ENCODE measurements at places on chromosomes 1 and 21. TPM values are rescaled to one million over a fixed set of nuclear protein-coding genes. Genes with fewer than 3 reads are reported as not detected.

GRCh38 chr1:195141294-195141693, 1466.9 kb downstream of the KCNT2 start:
- no peak overlapping the region for H3K4me3 ChIP-seq
- DNase-seq: no peak
- no peaks in the 10 kb centered on the region for H3K4me1 ChIP-seq
- H3K36me3 ChIP-seq: no peaks in the 10 kb centered on the region
- no peaks in the 10 kb centered on the region for H3K27me3 ChIP-seq

DNA sequence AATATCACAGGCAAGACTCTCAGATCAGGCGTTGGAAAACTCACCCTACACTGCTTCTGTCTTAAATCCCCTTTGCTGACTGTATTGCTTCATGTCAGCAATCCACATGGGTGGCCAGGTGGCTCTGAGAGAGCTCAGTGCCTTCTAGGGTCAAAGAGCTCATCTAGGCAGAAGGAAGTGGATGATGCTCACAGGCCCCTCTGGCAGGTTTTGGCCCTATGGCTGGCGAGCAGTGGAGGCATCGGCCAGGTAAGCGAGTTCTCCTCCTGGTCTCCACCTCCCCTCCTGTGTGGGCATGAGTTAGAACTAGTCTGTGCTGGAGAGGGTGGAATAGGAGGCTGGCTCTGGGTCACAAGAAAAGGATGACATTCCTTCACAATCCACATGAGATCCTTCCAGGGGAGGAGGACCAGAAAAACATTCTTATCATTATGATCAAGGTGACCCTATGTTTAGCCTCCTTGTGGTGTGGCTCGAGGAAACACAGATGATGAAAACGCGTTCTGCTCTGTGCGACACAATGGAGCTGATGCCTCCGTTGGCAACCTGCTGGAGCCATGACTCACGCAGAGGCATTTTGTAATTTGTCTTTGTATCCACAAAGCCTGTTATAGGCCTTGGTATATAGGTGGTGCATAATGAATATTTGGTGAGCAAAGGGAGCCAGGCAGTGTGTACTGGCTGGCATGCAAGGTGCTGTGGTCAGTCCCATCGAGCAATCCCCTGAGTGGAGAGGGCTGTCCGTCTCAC, 264.6 kb upstream of the RAB4A start:
- no peaks in the 10 kb centered on the region for H3K4me1 ChIP-seq
- no peaks in the 10 kb centered on the region for H3K36me3 ChIP-seq
- no peak overlapping the region for H3K4me3 ChIP-seq
- no peaks in the 10 kb centered on the region for H3K27me3 ChIP-seq

DNA sequence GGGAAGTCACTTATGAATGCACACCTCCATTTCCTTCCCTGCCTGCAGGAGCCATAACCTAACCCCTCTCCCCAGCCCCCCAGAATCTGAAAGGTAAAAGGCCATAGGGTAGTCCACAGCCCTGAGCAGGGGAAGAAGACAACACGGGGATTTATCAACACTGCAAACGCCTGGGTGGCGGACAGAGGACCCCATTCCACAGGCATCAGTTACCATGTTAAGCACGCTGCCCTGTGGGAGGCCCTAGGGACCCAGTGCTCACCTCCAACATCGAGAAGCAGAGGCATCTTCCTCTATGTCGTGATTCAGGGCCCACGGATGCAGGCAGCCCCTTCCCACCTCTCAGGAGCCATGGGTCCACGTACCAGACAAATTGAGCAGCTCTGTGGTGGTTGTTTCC, 523.8 kb downstream of the MATN1 start:
- H3K4me3 ChIP-seq: no peak overlapping the region
- H3K4me1 ChIP-seq: no peaks in the 10 kb centered on the region
- H3K27me3 ChIP-seq: no peaks in the 10 kb centered on the region
- no peak for DNase-seq

DNA sequence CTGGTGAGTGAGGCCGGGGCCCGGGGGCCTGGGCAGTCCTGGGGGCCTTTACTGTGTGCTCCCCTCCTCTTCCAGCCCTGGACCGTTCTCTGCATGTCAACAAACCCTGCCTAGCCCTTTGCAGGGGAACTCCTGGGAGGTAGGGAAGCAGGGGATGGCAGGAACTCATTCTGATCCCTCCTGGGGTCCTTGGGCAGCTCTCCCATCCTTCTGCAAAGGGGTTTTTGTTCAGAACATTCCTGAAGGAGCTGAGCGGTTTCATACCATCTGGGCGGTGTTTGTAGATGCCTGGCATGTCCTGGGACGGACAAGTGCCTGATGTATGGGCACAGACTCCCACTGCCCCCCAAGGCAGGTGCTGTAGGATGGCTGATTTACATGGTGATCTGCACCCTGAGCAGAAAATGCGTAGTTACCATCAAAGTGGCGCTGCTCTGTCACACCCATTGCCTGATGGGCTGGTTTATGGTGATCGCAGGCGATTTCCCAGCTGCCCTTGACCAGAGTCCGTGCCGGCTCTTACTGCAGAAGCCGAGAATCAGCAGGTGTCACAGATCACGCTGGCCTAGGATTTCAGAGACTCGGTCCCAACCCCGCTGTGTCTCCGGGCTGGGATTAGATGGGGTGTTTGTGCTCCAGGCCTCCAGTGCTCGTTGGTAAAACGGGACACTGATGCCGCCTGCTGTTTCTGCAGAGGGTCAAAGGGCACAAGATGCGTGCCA, 71.6 kb upstream of the TRAPPC10 start:
- peaks cover 38% of the 10 kb centered on the region for H3K4me1 ChIP-seq
- no peak for DNase-seq
- H3K4me3 ChIP-seq: no peak overlapping the region
- H3K36me3 ChIP-seq: peaks cover 14% of the 10 kb centered on the region
- no peak overlapping the region for H3K27ac ChIP-seq

- H3K36me3 ChIP-seq: peaks cover 10% of the 10 kb centered on the region
- no peaks in the 10 kb centered on the region for H3K27me3 ChIP-seq
- peaks cover 23% of the 10 kb centered on the region for H3K4me1 ChIP-seq
Measured at GRCh38 chr1:161080441-161081405, 8.6 kb downstream of the NECTIN4 start.

GRCh38 chr1:179923029-179923428, 31.6 kb upstream of the CEP350 start:
- H3K36me3 ChIP-seq: peaks cover 27% of the 10 kb centered on the region
- H3K4me1 ChIP-seq: no peaks in the 10 kb centered on the region
- DNase-seq: no peak
- H3K4me3 ChIP-seq: no peak overlapping the region
- H3K27ac ChIP-seq: no peak overlapping the region

The KLHL20 gene
- total RNA-seq: 24.9 TPM

DNA sequence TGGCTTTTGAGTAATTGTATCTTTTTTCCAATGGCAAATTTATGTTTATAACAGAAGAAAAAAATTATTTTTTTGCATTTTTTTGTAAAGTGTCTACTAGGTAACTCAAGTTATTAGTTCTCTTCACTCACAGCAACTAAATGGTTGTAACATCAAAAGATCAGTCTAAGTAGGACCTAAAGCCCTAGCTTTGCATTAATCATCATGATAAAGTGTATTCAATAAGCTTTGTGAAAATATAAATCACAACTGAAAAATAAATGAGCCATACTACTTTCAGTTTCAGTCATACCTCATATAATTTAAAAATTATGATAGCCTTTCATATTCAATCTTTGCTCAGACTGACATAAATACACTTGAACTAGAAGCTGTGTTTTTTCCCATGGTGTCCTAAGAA, 6.9 kb downstream of the TAF5L start:
- peaks cover 5% of the 10 kb centered on the region for H3K36me3 ChIP-seq
- peaks cover 10% of the 10 kb centered on the region for H3K4me1 ChIP-seq
- no peak for DNase-seq
- H3K27me3 ChIP-seq: no peaks in the 10 kb centered on the region

- H3K27me3 ChIP-seq: no peaks in the 10 kb centered on the region
- peaks cover 38% of the 10 kb centered on the region for H3K4me1 ChIP-seq
- H3K4me3 ChIP-seq: peak overlapping the region; percentile 57
- peak; percentile 76 for DNase-seq
- H3K36me3 ChIP-seq: no peaks in the 10 kb centered on the region
- peak overlapping the region; percentile 80 for H3K27ac ChIP-seq
Measured at GRCh38 chr1:198935306-198935921, 296.6 kb downstream of the PTPRC start.

The MXRA8 gene
- total RNA-seq: 39.3 TPM

DNA sequence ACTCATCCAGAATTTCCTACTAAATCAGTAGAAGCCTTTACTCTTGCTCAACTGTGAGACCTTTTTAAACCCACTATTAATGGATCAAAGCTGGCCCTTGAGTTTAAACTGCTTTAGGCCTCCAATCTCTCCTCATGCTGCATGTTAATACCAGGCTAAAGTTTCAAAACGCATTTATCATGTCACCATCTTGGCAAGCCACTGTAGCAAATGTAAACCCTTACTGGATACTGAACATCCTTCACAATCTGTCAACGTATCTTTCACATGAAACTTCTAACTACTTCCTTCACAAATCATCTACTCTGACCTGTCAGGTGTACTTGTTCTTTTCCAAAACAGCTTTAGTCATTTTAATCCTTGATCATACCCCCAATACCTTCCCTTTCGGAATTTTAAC, 3.0 kb downstream of the PAXBP1 start:
- DNase-seq: no peak
- H3K27me3 ChIP-seq: no peaks in the 10 kb centered on the region
- H3K36me3 ChIP-seq: peaks cover 36% of the 10 kb centered on the region
- H3K4me3 ChIP-seq: no peak overlapping the region
- no peak overlapping the region for H3K27ac ChIP-seq

- no peak overlapping the region for H3K27ac ChIP-seq
- H3K27me3 ChIP-seq: no peaks in the 10 kb centered on the region
- H3K4me3 ChIP-seq: no peak overlapping the region
- DNase-seq: no peak
- H3K36me3 ChIP-seq: no peaks in the 10 kb centered on the region
Measured at GRCh38 chr1:229843627-229844238, 217.7 kb downstream of the URB2 start.

- H3K4me3 ChIP-seq: no peak overlapping the region
- H3K36me3 ChIP-seq: no peaks in the 10 kb centered on the region
- no peaks in the 10 kb centered on the region for H3K4me1 ChIP-seq
- DNase-seq: no peak
Measured at GRCh38 chr1:181501612-181502011, 18.3 kb downstream of the CACNA1E start.

- no peaks in the 10 kb centered on the region for H3K36me3 ChIP-seq
- H3K27me3 ChIP-seq: no peaks in the 10 kb centered on the region
- peaks cover 6% of the 10 kb centered on the region for H3K4me1 ChIP-seq
Measured at GRCh38 chr21:43297391-43297981, 128.7 kb downstream of the CRYAA start.

DNA sequence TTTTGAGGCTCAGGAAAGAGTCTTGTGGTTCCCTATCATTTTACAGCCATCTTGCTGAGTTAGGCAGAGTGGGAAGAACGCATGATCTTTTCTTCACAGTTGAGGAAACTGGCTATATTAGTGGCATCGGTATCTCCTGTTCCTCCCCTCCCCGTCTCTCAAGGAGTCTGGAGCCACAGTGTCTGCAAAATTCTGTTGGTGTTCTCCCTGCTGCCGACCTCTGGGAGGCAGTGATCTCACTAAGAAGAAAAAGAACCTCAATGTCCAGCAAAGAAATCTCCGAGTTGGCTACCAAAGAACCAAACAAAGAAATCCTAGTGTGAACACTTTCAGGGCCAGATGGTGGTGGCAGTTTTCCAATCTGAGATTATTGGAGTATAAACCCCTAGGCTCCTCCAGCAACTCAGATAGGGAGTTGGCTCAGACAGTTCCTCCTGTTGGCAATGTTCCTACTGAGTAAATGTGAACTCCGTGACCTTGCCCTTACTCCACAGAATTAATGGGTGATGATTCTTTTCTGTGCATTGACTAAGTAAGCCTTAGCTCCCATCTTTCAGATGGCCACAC, 41.2 kb downstream of the PRAMEF20 start:
- DNase-seq: no peak
- no peak overlapping the region for H3K27ac ChIP-seq
- H3K36me3 ChIP-seq: no peaks in the 10 kb centered on the region
- H3K4me3 ChIP-seq: no peak overlapping the region
- H3K4me1 ChIP-seq: no peaks in the 10 kb centered on the region

- H3K27me3 ChIP-seq: no peaks in the 10 kb centered on the region
- no peaks in the 10 kb centered on the region for H3K36me3 ChIP-seq
- H3K27ac ChIP-seq: peak overlapping the region; percentile 85
- no peak overlapping the region for H3K4me3 ChIP-seq
Measured at GRCh38 chr1:228837817-228838716, 102.8 kb downstream of the RHOU start.

GRCh38 chr1:202274611-202275010, 67.1 kb downstream of the UBE2T start:
- peaks cover 8% of the 10 kb centered on the region for H3K27me3 ChIP-seq
- DNase-seq: no peak
- H3K27ac ChIP-seq: no peak overlapping the region
- no peak overlapping the region for H3K4me3 ChIP-seq
- no peaks in the 10 kb centered on the region for H3K4me1 ChIP-seq
- no peaks in the 10 kb centered on the region for H3K36me3 ChIP-seq

DNA sequence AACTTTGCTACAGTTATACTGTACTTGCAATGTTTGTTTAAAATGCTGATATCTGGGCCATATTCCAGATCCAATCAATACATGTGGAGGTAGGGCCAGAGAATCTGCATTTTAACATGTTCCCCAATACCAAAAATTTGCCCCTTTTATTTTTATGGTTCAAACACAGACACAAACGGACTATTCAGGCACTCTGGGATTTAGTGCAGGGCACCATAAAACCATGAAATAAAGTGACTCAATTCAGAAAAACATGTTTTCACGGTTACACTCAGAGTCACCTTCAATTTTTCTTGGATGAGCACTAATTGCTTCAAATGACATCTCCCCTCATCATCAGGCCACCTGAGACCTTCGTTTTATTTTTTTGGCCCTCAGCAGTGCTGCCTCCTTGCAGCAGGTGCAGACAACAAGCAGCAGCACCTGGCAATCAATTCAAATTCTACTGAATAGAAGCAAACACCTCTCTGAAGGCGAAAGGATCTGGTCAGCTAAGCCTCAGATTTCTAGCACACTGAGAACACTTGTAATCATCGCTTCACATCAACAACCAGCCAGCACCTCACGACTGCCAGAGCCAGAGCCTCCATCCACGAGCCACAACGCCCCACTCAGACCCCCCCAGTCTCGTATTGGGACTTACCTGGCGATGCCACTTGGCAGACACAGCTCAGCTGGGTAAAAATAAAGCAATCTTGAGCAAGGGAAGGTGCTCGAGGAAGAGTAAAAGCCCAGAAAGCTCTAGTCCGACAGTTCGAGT, 1.1 kb downstream of the ERO1B start:
- H3K4me3 ChIP-seq: peak overlapping the region; percentile 70
- H3K36me3 ChIP-seq: no peaks in the 10 kb centered on the region
- peak overlapping the region; percentile 80 for H3K27ac ChIP-seq
- H3K27me3 ChIP-seq: no peaks in the 10 kb centered on the region
- peaks cover 16% of the 10 kb centered on the region for H3K4me1 ChIP-seq
- no peak for DNase-seq

Measured in lower lobe of right lung (tissue), 2 donors.